ENCODE measurements at places on chromosomes 3 and 15.

GRCh38 chr15:23467110-23467600, 20.1 kb upstream of the GOLGA6L2 start:
- no peak for DNase-seq

- no peak for DNase-seq
Observed at GRCh38 chr3:80355144-80355543, 587.3 kb upstream of the ROBO1 start.

GRCh38 chr15:59180945-59181600, 25.6 kb upstream of the LDHAL6B start:
- DNase-seq = no peak

DNA sequence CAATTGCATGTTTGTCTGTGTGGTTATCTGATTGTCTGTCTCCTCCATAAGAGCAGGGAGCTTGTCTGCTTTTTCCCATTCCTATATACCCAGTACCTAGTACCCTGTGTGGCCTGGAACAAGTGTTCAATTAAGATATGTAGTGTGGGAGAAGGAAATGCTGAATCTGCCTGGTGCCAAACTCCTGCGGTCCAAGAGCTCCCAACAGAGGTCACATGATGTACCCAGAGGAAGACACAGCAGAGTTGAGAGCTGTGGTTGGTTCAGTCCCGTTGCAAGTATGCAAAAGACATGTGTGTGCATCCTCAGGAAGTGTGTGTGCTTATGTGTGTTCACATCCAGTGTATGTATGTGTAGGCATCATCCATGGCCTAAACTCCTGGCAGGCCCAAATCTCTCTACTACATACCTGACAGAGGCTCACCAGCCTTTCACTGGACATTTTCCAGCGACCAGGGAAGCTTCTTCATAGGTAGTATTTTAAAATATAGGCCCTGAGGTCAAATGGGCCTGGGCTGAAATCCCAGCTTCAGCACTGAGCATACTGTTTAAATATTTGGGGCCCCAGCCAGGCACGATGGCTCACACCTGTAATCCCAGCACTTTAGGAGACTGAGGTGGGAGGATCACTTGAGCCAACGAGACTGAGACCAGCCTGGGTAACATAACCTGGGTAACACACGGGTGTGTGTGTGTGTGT, 34.0 kb upstream of the ITGA11 start:
- no peak for DNase-seq

GRCh38 chr15:41637086-41637485, 23.1 kb upstream of the MGA start:
- no peak for DNase-seq
